ENCODE measurements at places on chromosomes 5 and 9.

GRCh38 chr5:150114102-150114641, 27.8 kb upstream of the CSF1R start:
- H3K27me3 ChIP-seq = peaks cover 1% of the 10 kb centered on the region
- no peak overlapping the region for H3K4me3 ChIP-seq
- H3K27ac ChIP-seq = no peak overlapping the region
- H3K36me3 ChIP-seq = no peaks in the 10 kb centered on the region
- DNase-seq = no peak

- H3K4me3 ChIP-seq = peak overlapping the region; percentile 91
- peak; percentile 36 for DNase-seq
- H3K4me1 ChIP-seq = peaks cover 20% of the 10 kb centered on the region
- no peaks in the 10 kb centered on the region for H3K36me3 ChIP-seq
- peaks cover 22% of the 10 kb centered on the region for H3K27me3 ChIP-seq
Observed at GRCh38 chr5:127029581-127030258, 638 bp downstream of the MARCHF3 start.

DNA sequence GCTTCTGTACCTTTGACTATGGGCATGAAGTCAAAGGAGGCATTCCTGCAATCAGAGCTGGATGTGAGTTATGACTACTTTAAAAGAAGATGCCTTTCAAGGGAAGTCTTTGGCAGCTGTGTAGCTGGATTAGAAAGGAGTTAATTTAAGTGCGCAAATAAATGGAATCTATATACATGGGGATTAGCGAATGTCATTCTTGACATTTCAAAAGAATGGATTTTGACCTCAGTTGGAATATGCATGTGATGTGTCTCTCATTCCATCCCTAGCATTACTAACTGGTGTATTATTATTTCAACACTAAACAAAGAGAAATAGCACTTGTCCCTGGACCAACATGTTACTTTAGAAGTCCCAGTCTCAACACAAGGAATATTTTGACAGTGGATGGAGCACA, 359.6 kb upstream of the SLC24A2 start:
- H3K27me3 ChIP-seq = peaks cover 6% of the 10 kb centered on the region
- no peak overlapping the region for H3K4me3 ChIP-seq
- no peak overlapping the region for H3K27ac ChIP-seq
- no peaks in the 10 kb centered on the region for H3K36me3 ChIP-seq
- no peak for DNase-seq

GRCh38 chr5:54442271-54442670, 13.2 kb upstream of the HSPB3 start:
- no peak for DNase-seq
- no peaks in the 10 kb centered on the region for H3K36me3 ChIP-seq
- no peak overlapping the region for H3K27ac ChIP-seq
- peaks cover 2% of the 10 kb centered on the region for H3K27me3 ChIP-seq

DNA sequence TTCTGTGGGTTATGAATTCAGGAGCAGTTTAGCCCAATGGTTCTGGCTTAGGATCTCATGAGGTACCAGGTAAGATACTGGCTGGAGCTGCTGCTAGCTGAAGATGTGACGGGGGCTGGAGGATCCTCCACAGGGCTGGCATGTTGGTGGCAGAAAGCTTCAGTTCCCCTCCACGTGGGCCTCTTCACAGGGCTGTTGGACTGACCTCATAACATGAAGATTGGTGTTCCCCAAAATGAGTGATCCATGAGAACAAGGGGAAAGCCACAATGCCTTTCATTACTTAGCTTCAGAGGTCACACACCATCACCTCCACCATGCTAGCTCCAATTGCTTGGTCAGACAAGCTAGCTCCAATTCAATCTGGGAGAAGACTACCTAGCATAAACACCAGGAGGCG, 8.5 kb upstream of the S100Z start:
- H3K36me3 ChIP-seq = no peaks in the 10 kb centered on the region
- H3K27ac ChIP-seq = no peak overlapping the region
- no peaks in the 10 kb centered on the region for H3K4me1 ChIP-seq

GRCh38 chr5:56088967-56089829, 94.4 kb upstream of the IL6ST start:
- H3K27ac ChIP-seq = no peak overlapping the region
- no peak for DNase-seq
- peaks cover 1% of the 10 kb centered on the region for H3K27me3 ChIP-seq
- H3K4me3 ChIP-seq = no peak overlapping the region
- H3K4me1 ChIP-seq = no peaks in the 10 kb centered on the region
- H3K36me3 ChIP-seq = no peaks in the 10 kb centered on the region

GRCh38 chr9:71767776-71768321, 464 bp downstream of the CEMIP2 start:
- peak overlapping the region; percentile 98 for H3K27ac ChIP-seq
- peaks cover 15% of the 10 kb centered on the region for H3K27me3 ChIP-seq
- H3K4me3 ChIP-seq = peak overlapping the region; percentile 93
- no peak for DNase-seq
- peaks cover 64% of the 10 kb centered on the region for H3K4me1 ChIP-seq

Data from immature natural killer cell (primary cell).